Activated CD8-positive, alpha-beta T cell treated with anti-CD3 and anti-CD28 coated beads, Interleukin-2, amount 10 ng/mL, durations not matched to agents 7 days and 5 days (primary cell): ENCODE measurements at places on chromosomes 6 and 20.
A peak's percentile ranks its signal among the peaks of the same experiment; 100 is the strongest.

DNA sequence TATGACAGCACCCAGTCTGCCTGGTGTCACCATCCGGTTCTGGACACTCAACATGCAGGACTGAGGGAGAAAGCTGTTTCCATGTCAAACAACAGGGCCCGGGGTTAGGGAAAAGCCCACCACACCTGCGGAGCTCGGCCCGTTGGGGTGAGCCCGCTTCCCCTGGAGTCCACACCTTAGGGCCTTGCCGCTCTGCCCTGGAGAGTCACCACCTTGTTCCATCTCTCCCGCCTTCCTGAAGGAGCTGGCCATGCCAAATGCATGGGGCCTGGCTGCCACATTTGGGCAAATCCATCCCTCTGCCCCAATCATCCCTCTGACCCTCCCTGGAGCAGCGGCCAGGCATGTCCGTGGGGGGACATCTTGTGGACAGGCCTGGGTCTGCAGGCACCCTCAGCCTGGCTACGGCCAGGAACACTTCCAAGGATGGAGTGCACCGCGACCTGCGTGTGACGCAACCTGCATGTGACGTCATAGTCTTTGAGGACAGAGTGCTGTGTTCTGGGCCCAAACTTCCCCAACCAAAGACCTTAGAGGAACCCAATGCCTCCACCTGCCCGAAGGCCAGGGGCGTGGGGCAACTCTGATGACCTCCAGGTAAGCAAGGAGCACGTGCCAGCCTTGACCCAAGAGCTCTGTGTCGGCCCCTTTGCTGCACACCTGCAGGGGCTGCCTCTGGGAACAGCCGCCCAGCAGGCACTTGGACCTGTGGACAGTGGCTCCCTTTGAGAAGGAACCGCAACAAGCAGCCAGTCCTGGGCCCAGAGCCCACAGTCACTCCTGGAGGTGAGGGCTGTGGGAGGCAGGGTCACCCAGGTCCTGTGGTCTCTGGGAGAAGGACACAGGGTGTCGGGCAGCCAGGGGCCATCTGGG lies 1.7 kb downstream of the CABLES2 start:
- DNase-seq, result no peak

DNA sequence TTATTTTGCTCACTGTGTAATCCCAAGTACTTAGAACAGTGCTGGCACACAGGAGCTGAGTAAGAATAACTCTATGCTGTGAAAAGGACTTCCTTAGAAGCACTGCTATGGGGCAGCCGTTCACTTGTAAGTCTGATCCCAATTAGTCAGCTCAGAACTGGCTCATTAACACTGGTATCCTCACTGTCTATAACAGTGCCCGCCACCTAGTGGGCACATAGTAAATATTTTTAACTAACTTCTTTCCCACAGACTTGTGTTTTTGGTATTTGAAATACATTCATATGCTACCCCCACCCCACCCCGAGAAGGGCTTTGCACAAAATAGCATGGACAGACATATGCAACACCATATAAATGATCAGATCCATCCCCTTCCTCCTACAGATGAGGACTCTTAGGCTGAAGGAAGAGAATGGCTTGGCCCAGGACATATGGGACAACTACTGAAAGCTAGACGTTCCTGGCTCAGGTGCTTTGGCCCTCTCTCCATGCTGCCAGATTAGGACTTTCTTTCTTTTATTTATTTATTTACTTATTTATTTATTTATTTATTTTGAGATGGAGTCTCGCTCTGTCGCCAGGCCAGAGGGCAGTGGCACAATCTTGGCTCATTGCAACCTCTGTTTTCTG lies 47.1 kb downstream of the DST start:
- DNase-seq, result peak; percentile 50

- DNase-seq, result no peak
These were observed 148.5 kb upstream of the DEFB112 start for GRCh38 chr6:50198245-50198644.

DNA sequence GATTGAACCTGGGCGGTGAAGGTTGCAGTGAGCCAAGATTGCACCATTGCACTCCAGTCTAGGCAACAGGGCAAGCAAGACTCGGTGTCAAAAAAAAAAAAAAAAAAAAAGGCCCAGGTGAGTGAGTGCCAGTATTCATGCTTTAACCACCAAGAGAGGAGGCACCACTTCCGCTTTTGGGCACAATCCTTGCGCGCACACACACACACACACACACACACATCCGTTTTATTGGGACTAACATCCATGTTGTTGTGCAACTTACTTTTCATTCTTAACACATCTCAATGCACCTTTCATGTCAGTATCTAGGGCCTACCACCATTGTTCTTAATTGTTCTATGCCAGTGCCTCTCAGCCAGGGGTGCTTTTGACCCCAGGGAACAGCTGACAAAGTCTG lies 263.0 kb downstream of the CDC5L start:
- no peak for DNase-seq
